Hypothalamus (tissue), 51 donors: ENCODE measurements at places on chromosomes 6 and 20.

GRCh38 chr6:135145063-135145800 lies 35.9 kb upstream of the MYB start:
- no peak for DNase-seq

DNA sequence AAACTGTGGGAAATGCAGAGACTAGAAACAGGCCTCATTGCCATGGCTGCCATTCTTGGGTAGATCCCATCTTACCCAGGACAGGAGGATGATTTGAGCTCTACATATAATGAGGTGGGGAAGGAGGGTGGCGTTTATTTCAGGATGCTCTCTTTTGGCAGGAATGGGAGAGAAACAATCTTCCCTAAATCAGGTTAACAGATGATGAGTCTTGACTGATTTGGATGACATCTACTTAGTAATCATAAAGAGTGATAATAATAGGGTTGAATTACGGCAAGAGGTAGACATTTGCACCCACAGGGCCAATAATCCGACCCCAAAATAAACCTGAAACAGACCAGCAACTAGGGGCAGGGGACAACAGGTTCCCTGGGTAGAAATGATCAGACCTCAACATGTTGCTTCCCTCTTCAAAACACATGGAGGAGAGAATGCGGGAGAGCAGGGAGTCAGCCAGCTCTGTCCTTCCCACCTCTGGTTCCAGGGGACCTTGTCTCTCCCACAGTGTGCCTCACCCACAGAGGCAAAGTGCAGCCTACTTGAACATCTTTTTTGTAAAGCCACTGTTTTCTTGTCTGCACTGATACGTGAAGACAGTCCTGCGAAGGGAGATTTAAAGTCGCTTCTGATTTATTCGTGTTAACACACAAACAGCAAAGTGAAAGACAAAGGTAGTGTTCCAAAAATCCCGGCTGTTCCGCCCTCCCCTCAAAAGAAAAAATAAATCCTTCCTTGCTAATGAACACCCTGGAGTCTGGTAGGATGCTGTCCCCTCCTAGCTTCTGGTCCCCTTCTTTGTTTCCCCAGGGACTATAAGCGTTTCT lies 3.9 kb downstream of the FOXQ1 start:
- DNase-seq, result no peak

DNA sequence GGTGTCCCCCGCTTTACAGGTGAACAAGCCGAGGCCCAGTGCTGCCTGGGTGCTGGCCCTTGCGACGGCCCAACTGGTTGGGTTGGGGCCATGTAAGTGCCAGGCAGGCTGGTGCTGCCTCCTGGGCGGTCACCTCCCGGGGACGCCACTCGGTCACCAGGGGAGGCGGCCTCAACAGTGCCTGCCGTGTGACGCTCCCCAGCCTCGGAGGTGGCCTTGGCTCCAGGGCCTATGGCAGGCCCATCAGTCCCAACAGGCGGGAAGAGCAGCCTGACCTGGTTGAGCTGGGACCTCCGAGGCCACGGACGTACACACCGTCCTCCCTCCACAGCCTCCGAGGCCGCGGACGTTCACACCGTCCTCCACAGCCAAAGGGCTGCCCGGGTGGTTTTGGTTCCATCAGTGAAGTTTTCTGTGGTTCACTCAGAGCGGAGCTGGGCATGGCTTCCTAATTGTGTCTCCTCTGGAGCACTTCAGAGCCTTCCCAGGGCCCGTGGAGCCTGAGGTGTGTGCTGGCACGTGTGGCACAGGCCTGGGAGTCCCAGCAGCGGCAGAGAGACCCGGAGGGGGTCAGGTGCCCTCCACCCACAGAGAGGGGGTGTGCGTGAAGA lies 19.3 kb upstream of the SLCO4A1 start:
- no peak for DNase-seq

GRCh38 chr20:43781215-43781614 lies 54.4 kb upstream of the GTSF1L start:
- DNase-seq, result no peak

GRCh38 chr20:9161311-9161710 lies 92.4 kb downstream of the PLCB4 start:
- no peak for DNase-seq
